Mesenchymal stem cell (in vitro differentiated cells and primary cell): ENCODE measurements at places on chromosomes 1 and 21.

DNA sequence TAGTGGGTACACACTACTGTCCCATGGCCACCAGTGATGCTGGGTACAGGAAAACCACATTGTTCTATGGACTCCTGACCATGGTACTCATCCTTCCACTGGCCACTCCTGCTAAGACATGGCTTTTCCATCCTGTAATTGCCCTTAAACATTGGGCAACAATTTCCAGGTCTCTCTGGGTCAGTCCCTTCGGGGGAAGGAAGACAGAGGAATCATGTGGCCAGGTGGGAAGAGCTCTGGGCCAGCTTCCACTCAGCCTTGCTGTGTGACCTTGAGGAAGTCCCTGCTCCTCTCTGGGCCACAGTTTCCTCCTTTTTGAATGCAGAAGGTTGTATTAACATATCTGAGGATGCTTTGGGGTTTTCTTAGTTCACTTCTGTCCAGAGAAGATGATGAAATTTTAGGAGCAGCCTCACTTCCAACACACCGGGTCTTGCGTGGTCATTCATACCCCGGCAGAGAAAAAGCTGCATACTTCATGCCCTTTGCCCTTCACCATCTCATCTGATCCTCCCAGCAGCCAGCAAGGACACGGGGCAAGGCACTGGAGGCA, 50.8 kb downstream of the SRRM1 start:
- H3K4me3 ChIP-seq: no peak overlapping the region
- H3K27ac ChIP-seq: no peak overlapping the region
- no peaks in the 10 kb centered on the region for H3K36me3 ChIP-seq
- H3K27me3 ChIP-seq: no peaks in the 10 kb centered on the region
- no peaks in the 10 kb centered on the region for H3K4me1 ChIP-seq

DNA sequence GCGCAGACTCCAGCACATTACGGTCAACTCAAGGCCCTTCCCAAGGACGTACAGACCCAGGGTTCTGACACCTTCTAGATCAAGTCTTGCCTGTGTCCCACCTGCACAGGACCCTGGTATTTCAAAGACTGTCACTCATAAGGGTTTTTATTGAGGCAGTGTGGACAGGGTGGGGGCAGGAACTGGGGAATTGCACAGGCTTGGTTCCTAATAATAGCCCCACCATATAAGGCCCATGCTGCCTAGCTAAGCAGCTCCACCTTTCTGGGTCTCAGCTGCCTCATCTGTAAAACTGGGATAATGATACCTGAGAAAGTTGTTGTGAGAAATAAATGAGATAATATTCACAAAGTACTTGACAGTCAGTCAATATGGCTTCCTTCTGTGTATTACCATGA, 55.3 kb upstream of the PUM1 start:
- H3K27me3 ChIP-seq: no peaks in the 10 kb centered on the region
- H3K36me3 ChIP-seq: no peaks in the 10 kb centered on the region
- no peak for DNase-seq
- no peaks in the 10 kb centered on the region for H3K4me1 ChIP-seq
- H3K4me3 ChIP-seq: no peak overlapping the region

- H3K36me3 ChIP-seq: no peaks in the 10 kb centered on the region
- no peak overlapping the region for H3K4me3 ChIP-seq
- no peaks in the 10 kb centered on the region for H3K27me3 ChIP-seq
- no peak for DNase-seq
- no peak overlapping the region for H3K27ac ChIP-seq
- no peaks in the 10 kb centered on the region for H3K4me1 ChIP-seq
Observed at GRCh38 chr1:5753549-5754421, 238.4 kb downstream of the NPHP4 start.

DNA sequence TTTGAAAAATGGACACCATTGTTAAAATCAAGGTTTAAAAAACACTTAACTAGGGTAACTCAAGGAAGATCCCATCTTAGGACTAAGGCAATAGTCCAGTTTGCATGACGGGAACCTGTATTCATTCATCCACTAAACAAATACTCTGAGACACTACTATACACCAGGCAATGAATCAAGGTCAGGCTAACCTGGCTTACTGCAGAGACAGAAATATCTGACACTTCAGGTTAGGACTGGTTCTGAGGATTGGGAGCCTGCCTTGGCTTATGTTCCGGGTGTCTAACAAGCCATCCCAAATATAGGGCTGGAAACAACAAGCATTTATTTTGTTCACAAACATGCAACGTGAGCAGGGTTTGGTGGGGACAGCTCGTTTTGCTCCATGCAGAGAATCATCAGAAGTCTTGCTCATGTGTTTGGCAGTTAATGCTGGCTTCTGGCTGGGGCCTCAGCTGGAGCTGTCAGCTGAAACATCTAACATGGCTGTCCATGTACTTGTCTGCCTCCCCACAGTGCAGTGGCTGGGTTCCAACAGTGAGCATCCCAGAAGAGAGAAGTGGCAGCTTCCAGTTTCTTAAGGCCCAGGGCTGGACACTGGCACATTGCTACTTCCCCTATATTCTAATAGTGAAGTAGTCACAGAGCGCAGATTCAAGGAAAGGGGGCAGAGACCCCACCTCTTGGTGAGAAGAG, 37.0 kb upstream of the CAMK1G start:
- DNase-seq: no peak
- H3K4me1 ChIP-seq: peaks cover 1% of the 10 kb centered on the region
- H3K4me3 ChIP-seq: no peak overlapping the region
- H3K27me3 ChIP-seq: peaks cover 20% of the 10 kb centered on the region
- no peaks in the 10 kb centered on the region for H3K36me3 ChIP-seq

GRCh38 chr1:227378181-227378580, 59.9 kb upstream of the CDC42BPA start:
- no peaks in the 10 kb centered on the region for H3K27me3 ChIP-seq
- no peak overlapping the region for H3K27ac ChIP-seq
- no peak overlapping the region for H3K4me3 ChIP-seq
- DNase-seq: no peak
- no peaks in the 10 kb centered on the region for H3K36me3 ChIP-seq
- H3K4me1 ChIP-seq: no peaks in the 10 kb centered on the region

GRCh38 chr1:186903374-186904136, 74.8 kb downstream of the PLA2G4A start:
- no peaks in the 10 kb centered on the region for H3K4me1 ChIP-seq
- H3K27ac ChIP-seq: no peak overlapping the region
- H3K36me3 ChIP-seq: no peaks in the 10 kb centered on the region

- H3K36me3 ChIP-seq: no peaks in the 10 kb centered on the region
- no peaks in the 10 kb centered on the region for H3K4me1 ChIP-seq
- no peak for DNase-seq
- H3K27ac ChIP-seq: no peak overlapping the region
- no peaks in the 10 kb centered on the region for H3K27me3 ChIP-seq
Observed at GRCh38 chr21:17250778-17251241, 262.0 kb upstream of the CXADR start.

- DNase-seq: peak; percentile 6
- no peaks in the 10 kb centered on the region for H3K27me3 ChIP-seq
- H3K27ac ChIP-seq: no peak overlapping the region
- H3K36me3 ChIP-seq: no peaks in the 10 kb centered on the region
- H3K4me1 ChIP-seq: peaks cover 2% of the 10 kb centered on the region
Observed at GRCh38 chr1:100164216-100164615, 13.8 kb downstream of the LRRC39 start.

DNA sequence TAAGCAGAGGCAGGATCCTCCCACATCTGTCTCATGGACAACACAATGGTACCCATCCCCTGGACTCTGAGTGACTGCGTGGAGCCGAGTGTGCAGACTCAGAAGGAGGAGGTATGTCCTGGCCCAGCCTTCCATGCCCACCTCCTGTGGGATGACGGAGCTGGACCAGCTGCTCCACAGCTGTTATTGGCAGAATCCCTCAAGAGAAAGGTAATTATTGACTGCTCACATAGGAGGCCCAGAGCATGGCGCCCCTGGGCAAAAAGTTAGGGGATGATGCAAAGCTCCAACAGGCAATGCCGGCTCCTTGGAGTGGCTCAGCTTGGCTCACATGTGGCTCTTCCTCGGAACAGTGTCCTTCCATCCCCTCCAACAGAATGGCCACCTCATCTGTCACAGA, 12.2 kb upstream of the ACTRT2 start:
- no peak overlapping the region for H3K27ac ChIP-seq
- no peaks in the 10 kb centered on the region for H3K4me1 ChIP-seq
- no peaks in the 10 kb centered on the region for H3K36me3 ChIP-seq
- peaks cover 51% of the 10 kb centered on the region for H3K27me3 ChIP-seq
- H3K4me3 ChIP-seq: no peak overlapping the region

- H3K27ac ChIP-seq: no peak overlapping the region
- H3K27me3 ChIP-seq: no peaks in the 10 kb centered on the region
- H3K4me1 ChIP-seq: no peaks in the 10 kb centered on the region
- no peak for DNase-seq
- H3K36me3 ChIP-seq: no peaks in the 10 kb centered on the region
Observed at GRCh38 chr1:213651077-213651476, 336.7 kb upstream of the PROX1 start.

DNA sequence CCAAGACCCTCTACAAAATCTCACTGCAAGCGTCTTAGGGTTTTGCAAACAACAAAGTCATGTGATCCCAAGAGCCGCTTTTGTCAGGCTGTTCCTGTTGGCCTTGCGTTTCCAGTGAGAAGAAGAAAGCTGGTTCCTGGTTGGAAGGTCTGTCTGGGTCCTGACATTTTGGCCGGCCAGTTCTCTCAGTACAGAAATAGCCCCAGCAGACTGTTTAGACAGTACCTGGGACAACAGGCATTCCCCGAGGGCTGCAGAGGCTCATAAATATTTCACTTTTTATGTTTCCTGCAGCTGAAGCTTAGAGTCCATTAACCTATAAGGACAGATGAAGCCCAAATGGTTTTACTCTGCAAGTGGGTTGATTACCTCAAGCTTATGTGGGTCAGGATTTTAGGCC, 8.6 kb downstream of the GPR137B start:
- no peaks in the 10 kb centered on the region for H3K27me3 ChIP-seq

DNA sequence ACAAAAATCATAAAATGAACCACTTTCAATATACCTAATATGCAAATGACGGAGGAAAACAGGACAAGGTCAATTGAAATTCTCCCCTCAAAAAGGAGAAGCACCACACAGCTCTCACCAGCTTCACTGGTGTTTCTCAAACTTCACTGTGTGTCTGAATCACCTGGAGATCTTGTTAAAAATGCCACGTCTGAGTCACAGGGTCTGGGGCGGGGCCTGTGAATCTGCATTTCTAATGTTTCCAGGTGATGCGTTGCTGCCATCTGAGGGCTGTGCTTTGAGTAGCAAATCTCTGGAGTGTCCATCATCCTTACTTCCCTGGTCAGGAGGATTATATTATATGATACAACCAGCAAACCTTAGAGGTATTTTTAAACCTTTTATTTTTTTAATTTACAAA, 9.0 kb downstream of the CLDN19 start:
- no peak for DNase-seq
- H3K4me1 ChIP-seq: peaks cover 3% of the 10 kb centered on the region
- no peaks in the 10 kb centered on the region for H3K27me3 ChIP-seq
- no peak overlapping the region for H3K4me3 ChIP-seq

GRCh38 chr21:33266789-33267135, 595 bp downstream of the IL10RB start:
- peaks cover 21% of the 10 kb centered on the region for H3K36me3 ChIP-seq
- no peak overlapping the region for H3K27ac ChIP-seq
- DNase-seq: no peak

DNA sequence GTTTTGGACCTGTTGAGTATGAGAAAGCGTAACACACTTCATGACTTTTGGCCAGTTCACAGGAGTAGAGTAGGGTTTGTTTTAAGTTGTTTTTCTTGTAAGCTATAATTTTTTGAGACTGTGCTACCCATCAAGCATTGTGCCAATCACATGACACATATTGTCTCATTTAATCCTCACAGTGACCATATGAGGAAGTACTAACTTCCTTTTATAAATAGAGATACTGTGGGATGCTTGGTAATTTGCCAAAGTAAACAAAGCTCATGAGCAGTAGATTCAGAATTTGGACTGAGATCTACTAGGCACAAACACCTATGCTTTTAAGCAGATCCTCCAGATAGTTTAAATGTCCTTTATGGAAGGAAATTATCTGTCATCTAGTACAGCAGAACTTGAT, 178.3 kb downstream of the CACNA1E start:
- no peak for DNase-seq
- no peaks in the 10 kb centered on the region for H3K4me1 ChIP-seq
- H3K27me3 ChIP-seq: no peaks in the 10 kb centered on the region
- no peak overlapping the region for H3K4me3 ChIP-seq
- H3K36me3 ChIP-seq: no peaks in the 10 kb centered on the region

DNA sequence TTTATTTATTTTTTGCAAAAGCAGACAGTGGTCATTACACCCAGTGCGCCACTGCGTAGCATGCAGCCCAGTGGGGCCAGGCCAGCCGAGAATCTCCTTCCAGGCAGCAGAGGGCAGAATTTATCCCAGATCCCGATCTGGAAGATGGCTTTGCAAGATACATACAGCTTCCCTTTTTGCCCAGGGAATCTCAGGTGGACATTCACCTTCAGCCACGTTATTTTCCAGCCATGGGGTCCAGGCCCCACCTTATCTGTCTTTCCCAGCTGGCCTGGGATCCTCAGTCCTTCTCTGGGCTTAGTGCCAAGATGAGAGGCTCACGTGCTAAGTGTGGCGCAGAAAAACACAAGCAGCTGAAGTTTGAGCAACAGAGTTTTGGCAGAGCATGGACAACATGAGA, 123.6 kb downstream of the AJAP1 start:
- H3K27me3 ChIP-seq: no peaks in the 10 kb centered on the region
- no peaks in the 10 kb centered on the region for H3K36me3 ChIP-seq
- no peak overlapping the region for H3K27ac ChIP-seq
- DNase-seq: no peak
- no peak overlapping the region for H3K4me3 ChIP-seq

DNA sequence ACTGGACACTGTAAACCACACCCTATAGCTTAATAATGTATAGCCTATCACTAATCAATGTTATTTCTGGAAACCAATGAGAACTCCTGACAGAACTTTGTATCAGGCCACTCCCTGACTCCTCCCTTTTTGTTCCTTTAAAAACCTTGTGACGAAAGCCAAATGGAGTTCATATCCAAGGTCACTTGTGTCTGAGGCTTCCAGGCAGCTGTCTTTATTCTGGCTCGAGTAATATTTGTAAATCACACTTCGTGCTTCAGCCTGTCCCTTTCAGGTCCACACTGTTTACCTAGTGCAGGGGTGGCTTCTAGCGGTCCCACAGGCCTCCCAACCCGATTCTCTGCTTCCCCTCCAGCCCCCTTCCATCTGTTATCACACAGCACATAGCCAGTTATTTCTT, 16.2 kb upstream of the CAPN9 start:
- H3K4me3 ChIP-seq: no peak overlapping the region
- no peak for DNase-seq
- no peak overlapping the region for H3K27ac ChIP-seq
- no peaks in the 10 kb centered on the region for H3K36me3 ChIP-seq

- H3K4me1 ChIP-seq: no peaks in the 10 kb centered on the region
- H3K27ac ChIP-seq: no peak overlapping the region
- H3K27me3 ChIP-seq: no peaks in the 10 kb centered on the region
- no peak overlapping the region for H3K4me3 ChIP-seq
- H3K36me3 ChIP-seq: no peaks in the 10 kb centered on the region
Observed at GRCh38 chr1:241799416-241799815, 48.6 kb upstream of the EXO1 start.
